ENCODE measurements at places on chromosomes 2 and 18.
A peak's percentile ranks its signal among the peaks of the same experiment; 100 is the strongest.

GRCh38 chr2:225464346-225465025 is 65.0 kb downstream of the NYAP2 start:
- no peak for DNase-seq

- no peak for DNase-seq
These were observed 289.6 kb downstream of the CYP26B1 start for GRCh38 chr2:71858071-71858470.

DNA sequence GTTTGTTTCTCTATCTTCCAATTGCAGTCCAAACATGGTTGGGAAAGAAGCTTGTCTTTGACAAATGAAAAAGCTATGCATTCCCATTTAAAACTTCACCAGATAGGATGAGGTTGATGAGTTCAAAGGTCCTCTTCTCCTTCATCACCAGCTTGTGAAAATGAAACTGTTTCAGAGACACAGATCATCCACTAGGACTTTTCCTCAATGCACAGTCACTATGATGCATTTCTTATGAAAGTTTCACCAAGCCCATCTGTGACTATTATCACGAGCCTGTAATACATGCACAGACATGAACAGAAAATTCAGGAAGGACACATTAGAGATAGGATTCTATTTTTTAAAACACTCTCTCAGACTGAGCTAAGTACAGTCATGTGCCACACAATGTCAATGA is 644.4 kb downstream of the PLCL1 start:
- no peak for DNase-seq

- DNase-seq, result peak; percentile 50
These were observed 62.9 kb downstream of the MTHFD2 start for GRCh38 chr2:74261204-74261864.

GRCh38 chr18:67766930-67767329 is 250.4 kb upstream of the DSEL start:
- no peak for DNase-seq

DNA sequence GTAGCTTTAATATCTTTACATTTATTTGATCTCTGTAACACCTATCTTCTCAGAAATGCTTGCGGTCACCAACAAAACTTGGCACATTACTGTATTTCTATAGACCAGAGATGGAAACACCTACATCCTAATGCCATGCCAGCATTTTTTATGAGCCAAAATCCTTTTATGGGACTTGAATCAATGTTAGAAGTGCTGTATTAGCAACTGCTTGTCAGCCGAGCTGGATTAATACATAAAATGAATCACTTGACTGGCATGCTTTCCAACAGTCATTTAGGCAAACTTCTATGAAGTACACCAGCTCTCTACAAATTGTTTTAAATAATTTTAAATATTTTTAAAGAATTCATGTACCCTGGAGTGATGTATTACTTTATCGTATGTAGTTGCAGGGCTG is 272.9 kb upstream of the NRP2 start:
- no peak for DNase-seq

- DNase-seq, result no peak
These were observed 22.6 kb downstream of the ITM2C start for GRCh38 chr2:230887342-230887741.

DNA sequence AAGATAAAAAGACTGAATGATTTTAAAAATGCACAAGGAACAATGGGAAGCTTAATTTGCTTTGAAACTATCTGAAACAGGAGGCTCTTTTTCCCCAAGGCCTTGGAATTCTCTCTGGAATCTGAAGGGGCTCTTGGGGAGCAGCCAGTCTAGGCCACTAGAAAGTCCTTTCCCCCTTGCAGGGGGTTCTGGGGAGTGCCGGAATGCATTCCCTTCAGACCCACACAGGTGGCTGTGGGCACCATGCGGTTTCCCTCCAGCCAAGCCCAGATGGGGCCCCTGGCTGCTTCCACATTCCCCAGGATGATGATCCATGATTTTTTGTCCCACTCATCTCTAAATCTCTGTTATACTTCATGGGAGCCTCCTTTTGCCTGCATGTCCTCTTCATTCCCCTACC is 10.7 kb downstream of the GPR45 start:
- no peak for DNase-seq

GRCh38 chr2:168037778-168038177 is 209.6 kb downstream of the STK39 start:
- DNase-seq, result no peak

DNA sequence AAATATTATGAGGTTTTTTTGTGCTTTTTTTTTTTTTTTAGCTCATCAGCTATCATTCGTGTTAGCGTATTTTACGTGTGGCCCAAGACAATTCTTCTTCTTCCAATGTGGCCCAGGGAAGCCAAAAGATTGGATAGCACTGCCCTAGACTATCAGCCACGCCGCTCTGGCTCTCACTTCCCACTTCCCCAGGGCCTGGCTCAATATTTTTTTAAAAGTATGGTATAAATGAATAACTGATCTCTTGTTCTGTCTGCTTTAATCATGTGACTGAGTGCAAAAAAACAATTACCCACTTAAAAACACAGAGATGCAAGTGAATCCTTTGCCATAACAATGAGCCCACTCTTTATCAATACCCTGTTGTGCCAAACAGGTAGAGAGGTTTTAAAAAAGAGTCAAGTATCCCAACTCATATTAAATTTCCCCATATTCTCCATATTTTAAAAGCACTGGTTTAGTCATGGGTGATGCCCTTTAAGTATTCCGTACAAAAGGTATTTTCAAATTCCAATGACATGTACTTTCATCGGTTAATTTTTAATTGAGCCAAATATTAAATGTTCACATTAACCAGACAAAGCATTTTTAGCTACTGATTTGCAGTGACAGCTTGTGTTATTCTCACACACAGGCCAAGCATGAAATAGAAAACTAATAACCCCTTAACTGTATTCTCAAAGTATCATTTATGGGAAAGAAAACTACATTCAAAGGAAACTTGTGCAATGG is 12.6 kb downstream of the BCL2 start:
- DNase-seq, result no peak

DNA sequence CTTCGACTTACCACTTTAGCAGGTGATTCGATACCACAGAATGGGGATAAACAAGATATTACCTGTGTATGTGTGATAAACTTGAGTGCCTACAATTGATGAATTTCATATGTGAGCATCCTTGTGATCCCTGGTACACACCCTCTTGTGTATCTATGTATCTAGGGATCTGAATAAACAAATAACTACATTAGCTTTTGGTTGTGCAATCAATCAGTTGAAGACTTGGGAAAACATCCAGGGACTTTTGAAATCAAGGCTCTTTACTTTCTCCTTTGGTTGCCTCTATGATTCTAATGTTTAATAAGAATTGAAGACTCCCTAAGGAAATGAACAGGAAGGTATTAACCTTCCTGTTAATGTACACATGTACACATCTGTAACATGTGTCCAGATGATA is 97.3 kb upstream of the DCC start:
- no peak for DNase-seq

DNA sequence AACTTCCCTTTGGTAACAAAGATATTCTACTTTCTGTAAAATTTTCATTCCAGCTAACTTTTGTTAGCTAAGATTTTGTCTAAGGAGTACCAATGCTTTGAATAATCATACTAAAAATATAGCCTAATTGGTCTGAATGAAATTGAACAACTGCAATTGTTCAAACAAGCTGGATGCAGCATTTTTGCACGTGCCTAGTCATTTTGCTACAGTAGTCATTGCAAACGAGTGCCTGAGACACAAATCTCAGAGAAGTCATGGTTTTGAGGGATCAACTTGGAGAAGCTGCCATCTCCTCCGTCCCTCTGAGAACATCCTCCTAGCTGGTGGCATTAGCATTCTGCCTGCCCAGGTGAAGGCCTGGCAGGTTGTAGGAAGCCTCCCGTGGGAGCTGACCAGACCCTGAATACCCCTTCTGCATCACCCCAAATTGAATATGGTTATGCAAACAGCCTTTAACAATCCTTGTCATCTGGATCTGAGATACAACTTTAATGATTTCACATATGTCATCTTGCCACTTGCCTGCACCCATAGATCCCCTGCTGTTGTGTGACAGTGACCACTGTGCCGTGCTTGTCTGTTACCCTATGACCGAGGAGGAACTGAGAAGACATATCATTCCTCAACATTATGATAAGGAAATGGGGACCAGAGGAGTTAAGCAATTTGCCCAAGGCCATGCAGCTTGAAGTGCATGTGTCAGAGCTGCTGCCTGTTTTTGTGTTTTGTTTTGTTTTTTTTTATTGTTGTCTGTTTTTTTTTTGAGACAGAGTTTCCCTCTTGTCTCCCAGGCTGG is 29.1 kb upstream of the MGAT4A start:
- DNase-seq, result no peak

DNA sequence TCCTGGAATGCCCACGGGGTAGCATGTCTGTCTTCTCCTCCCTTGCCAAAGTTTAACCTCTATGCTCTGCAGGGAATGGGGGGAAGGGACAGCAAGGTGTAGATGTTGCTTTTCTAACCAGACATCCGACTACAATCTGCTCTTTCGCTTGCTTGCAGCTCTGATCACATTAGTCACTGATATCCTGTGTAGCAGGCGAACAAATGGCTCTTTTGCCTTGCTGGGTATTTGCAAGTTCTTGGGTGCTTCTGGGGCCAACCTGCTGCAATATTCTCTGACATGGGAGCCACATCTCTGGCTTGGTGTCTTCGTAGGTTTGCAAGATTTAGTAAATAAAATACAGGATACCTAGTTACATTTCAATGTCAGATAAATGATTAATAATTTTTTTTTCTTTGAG is 190.0 kb downstream of the ASB1 start:
- DNase-seq, result no peak

- no peak for DNase-seq
These were observed 138.8 kb downstream of the MYT1L start for GRCh38 chr2:2192091-2192955.

DNA sequence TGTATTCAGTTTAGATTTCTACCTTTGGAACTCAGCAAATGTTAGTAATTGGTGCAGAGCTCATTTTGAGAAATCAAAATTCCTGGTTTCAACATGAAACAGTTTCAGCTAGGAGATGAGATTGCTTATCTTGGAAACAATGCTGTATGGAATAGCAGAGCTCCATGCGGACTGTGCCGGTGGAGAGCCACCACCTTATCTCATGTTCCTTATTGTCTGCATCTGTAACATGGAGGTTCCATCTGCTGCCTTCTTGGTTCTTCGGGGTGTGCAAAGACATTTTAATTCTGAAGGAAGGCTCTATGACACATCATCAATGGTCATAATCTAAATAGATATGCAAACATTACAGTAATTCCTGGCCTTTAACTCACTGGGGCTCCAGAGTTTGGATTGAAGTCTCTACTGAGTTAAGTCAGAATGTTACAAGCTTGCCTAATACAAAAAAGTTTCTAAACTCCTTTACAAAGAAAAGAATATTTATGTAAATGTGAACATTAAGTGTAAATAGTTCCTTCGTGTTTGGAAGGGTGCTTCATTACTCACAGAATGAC is 65.3 kb downstream of the PRKRA start:
- DNase-seq, result no peak

GRCh38 chr2:205644018-205644417 is 38.3 kb upstream of the NRP2 start:
- no peak for DNase-seq

- no peak for DNase-seq
These were observed 22.4 kb downstream of the USP40 start for GRCh38 chr2:233544200-233544610.

GRCh38 chr2:177295484-177295883 is 31.0 kb upstream of the NFE2L2 start:
- DNase-seq, result no peak

DNA sequence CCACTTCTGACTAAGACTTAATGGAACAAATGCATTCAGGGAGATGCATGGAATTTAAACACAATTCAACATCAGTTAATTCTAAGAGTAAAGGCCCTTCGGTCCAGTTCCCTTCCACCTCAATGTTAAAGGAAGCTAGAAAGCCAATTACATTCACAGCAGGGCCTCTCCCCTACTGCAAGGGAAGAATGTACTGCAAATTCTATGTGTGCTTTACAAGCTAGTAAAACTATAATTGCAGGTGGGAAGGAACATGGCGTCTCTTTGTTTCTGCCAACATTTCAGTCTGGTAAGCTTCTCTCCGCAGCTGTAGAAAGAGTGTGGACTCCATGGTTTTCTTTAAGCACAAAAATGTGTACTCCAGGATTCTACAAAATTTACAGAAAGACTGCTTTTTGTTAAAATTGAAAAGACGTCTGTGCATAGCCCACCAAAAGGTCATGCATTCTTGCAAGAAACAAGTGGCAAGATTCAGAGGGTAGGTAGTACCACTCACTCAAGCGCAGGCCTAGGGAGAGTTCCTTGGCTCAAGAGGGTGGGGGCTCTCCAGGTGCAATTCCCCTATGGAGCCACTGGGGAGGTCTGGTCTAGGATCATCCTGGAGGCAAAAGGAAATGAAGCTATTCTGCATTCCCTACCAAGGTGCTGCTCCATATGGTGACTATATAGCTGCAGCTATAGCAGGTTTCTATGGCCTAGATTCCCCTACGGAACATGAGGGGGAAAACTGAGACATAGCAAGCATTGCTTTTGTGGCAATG is 127.0 kb upstream of the FZD5 start:
- DNase-seq, result no peak

GRCh38 chr2:222943820-222944219 is 83.0 kb downstream of the ACSL3 start:
- no peak for DNase-seq

DNA sequence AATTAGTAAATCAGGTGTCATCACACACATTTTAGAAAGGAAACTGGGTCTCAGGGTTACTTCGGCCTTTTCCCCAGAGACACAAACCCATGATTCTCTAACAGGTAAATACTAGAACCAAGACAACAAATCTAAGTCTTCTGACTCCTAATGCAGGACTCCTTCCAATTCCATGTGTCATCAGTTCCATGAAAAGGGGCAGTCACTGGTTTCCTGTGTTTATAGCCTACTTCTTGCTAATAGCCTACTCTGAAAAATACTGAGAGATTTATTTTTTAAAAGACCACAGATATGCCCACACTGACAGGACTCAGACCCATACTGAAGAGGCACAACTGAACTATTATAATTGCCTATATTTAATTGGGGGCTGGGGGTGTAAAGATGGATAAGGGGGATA is 33.0 kb downstream of the RAB1A start:
- DNase-seq, result no peak

GRCh38 chr2:42028571-42029148 is 19.2 kb upstream of the PKDCC start:
- DNase-seq, result peak; percentile 50

DNA sequence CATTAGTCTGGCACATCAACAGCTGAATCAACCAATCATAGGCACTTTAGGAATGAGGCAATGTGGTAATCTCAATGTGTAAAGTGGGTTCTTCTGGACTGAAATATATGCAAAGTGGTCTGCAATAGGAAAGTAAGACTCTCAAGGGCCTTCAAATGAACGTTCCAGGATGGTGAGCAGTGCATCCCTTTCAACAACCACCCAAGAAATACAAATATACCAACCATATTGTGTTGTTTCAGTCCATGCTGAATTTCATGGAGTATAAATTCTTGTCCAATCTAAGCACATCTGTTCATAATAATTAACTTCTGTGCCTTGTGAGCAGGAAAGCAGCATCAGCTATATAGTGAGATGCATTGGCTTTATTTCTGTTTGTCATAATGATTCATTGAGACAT is 556.2 kb downstream of the THSD7B start:
- DNase-seq, result no peak

- no peak for DNase-seq
These were observed 689 bp downstream of the RPRD1A start for GRCh38 chr18:36066686-36067054.

- DNase-seq, result no peak
These were observed 11.6 kb upstream of the DNER start for GRCh38 chr2:229725716-229726574.
